Progenitor cell of endocrine pancreas (in vitro differentiated cells): ENCODE measurements at places on chromosomes 2 and 18.

- DNase-seq: no peak
These were observed 134.6 kb upstream of the SMAD2 start for GRCh38 chr18:48064978-48065600.

GRCh38 chr2:70959851-70960832 lies 18.3 kb upstream of the ANKRD53 start:
- DNase-seq: no peak

DNA sequence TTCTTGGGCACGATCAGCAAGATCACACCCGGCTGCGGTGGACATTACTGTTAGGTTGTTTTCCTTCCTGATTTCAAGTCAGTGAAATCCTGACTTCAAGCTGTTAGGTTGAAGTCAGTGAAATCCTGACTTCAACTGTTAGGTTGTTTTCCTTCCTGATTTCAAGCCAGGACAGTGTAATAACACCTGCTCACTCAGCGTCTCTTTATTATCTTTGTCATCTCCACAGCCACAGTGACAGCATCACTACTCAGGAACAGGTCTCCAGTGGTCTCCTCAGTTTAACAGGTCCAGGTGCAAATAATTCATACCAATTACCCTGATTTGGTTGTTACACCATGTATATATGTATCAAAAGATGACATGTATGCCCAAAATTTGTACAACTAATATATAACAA lies 208.1 kb upstream of the REG3G start:
- DNase-seq: no peak

- no peak for DNase-seq
These were observed 16.0 kb upstream of the AP1S3 start for GRCh38 chr2:223853425-223853837.

- no peak for DNase-seq
These were observed 61.4 kb downstream of the CYRIA start for GRCh38 chr2:16604236-16604635.
